Stimulated activated CD8-positive, alpha-beta memory T cell treated with anti-CD3 and anti-CD28 coated beads, Interleukin-15, amount 100 ng/mL, for 48 hours (primary cell): ENCODE measurements at places on chromosomes 11 and 22.

DNA sequence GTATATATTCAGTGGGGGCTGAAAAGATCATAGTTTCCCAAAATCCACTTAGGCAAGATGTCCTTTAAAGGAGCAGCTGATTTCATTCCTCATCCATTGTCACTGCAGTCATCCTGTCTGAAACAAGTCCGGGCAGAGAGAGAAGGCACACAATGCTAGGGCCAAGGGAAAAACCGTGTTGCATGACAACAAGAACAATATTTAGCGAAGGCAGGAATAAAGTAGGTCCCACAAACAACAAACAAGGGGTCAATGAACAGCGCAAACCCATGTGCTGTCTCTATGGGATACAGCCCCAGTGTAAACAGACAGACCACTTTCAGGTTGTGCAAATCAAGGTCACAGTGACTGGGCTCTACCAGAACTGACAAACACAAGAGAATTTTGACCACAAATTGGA, 9.0 kb downstream of the PAMR1 start:
- DNase-seq, result no peak

GRCh38 chr22:37090920-37091695, 18.4 kb downstream of the TMPRSS6 start:
- no peak for DNase-seq

GRCh38 chr22:46537225-46537945, at the start of gene CELSR1:
Gene CELSR1, minus strand, starts transcription at chr22:46537620. Its CDS starts 450 bp downstream, at chr22:46537170.
- no peak for DNase-seq

DNA sequence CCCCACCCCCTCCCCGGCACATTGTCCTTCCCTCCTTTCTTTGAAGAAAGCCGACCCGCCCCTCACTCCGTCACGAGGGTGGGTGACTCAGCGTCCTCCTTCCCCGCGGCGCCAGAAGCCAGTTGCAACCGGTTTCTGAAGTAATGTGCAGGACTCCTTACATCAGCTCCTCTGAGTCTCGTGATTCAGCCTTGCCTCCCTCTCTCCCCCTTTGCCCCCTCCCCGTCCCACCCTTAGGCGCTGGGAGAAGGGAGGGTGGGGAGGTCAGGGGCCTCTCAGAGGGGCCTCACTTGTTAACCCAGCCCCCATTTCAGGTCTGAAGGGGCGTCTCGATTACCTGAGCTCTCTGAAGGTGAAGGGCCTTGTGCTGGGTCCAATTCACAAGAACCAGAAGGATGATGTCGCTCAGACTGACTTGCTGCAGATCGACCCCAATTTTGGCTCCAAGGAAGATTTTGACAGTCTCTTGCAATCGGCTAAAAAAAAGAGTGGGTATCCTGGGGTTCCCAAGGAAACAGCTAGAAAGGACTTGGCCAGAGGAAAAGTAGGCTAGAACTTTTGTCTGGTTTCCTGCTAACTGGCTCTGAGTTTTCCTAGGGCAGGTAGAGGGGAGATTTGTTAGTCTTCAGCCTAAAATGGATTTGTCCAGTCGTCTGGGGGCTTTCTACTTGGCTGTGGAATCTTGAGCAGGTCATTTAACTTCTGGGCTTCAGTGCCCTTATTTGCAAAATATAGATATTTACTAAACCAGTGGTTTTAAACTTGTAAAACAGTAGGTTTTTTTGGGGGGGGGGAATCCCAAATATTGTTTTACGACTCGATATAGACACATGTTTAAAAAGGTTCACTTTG, 1.1 kb downstream of the SLC3A2 start:
- peak; percentile 90 for DNase-seq

- no peak for DNase-seq
Observed at GRCh38 chr11:44318369-44318768, 8.4 kb upstream of the ALX4 start.

- DNase-seq, result no peak
Observed at GRCh38 chr11:100174881-100175280, 512.2 kb upstream of the ARHGAP42 start.

DNA sequence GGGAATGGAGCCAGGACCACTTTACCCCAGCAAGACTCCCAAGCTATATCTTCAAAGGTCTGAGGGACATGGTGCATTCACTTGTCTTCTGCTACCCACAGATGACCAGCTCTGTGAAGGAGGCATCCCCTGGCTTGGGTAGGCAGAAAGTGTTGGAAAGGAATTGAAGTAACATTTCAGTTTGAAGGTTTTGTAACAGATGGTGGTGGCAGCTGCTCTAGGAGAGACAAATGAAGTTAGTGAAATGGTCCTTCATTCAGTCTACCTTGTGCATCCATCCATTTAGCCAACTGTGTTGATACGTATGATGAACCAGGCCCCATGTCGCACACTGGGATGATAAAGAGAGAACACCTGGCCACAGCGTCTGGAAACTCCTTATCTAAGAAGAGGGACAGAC, 140.5 kb downstream of the COMMD9 start:
- DNase-seq, result no peak

DNA sequence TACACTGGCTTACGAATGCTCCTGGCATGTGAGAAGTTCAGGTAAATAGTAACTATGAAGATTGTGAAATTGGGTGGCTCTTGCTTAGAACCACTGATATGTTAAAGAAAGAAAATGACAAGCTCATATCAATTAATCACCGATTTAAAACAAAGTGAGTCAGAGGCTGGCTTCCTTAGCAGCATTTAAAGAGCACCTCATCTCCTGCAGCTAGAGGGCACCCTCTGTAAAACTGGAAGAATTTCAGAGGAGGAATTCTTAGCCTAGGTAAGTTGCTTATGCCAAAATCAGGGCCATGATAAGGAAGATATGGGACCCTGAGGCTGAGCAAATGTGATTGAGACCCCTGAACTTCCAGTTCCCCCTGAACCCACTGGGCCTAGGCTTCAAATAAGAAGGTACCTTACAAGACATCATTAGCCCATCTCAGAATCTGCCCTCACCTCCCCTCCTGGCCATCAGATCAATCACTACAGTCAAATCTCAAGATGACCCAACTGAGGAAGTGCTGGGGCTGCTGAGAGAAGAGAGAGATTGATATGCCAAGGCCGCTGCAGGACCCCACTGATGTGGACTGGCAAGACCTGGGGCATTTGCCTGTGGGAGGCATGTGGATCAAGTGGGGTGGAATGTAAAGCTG, 8.6 kb upstream of the CD3E start:
- no peak for DNase-seq

DNA sequence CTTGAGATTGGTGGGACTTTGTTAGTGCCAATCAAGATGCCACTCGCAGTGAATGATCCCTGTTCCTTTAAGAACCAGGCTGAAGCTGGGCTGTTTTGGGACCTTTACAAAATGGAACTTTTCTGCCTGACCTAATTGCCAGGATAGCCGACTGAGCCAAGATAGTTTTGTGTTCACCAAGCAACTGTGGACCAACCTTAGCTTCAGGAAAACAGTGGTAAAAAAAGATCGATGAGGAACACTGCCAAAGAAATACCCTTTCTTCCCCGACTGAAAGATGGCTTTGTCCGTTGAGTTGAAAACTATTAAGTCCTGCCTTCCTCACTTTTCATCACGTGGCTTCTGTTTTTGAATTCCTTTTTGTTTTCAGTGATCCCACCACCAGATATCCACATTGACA, 157.9 kb upstream of the SORL1-AS1 start:
- no peak for DNase-seq

GRCh38 chr11:93128574-93128973, 69.2 kb downstream of the SLC36A4 start:
- no peak for DNase-seq

DNA sequence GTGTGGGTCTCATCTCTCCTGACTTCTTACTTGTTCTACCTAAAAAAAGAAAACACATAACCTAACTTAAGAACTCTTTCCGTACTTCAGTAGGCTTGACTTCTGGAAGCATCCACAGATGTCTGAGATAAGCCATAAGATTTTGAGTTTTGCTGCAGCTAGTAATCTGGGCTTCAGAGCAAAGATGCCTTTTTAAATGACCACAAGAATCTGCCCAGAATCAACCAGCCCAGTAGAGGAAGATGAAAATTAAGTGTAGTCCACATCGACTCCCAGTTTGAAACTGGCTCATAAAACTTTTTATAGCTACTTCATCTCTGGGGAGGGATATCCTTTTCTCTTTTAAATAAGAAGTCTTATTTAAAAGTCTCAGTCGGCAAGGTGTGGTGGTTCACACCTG, 10.7 kb downstream of the DENND5A start:
- DNase-seq, result no peak

DNA sequence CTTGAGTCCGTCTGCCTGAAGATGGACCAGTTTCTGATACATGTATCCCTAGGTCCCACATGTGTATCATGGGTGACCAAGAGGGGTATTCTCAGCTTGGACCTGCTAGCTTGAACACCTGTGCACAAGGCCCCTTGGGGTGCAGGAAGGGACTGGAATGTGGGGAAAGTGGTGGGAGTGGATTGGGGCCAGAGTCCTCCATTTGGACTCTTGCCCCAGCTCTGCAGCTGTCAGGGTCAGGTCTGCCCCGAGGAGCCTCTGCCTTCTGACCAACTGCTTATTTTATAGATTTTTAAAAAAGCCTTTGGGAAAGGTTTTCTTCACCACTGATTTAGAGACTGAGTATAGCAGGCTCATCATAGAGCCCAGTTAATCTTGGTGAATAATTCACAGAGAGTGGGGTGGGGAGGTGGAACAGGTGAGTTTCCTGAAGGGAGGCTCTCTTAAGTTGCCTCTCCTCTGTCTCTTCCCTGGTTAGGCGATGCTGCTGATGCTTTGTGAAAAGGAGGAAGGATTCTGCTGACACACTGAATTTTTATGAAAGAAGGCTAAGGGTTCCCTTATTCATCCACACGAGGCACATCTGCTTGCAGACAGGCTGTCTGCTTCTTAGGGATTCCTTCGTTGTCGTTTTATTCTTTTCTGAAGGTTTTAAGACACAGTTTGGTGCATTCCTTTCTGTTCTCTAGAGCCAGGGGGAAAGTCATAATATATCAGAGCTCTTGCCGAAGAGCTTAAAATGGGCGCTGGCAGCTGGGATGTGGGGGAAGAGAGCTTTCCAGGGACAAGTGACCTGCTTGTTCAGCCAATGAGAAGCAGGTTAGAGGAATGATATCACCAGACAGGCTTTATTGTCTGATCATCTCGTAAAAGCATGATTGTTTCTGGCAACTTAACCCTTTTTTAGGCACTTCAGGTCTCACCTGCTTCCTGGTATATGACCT, 19.9 kb downstream of the TRIM44 start:
- DNase-seq, result no peak

GRCh38 chr22:22753526-22754267, 109.3 kb downstream of the GGTLC2 start:
- DNase-seq, result peak; percentile 58

GRCh38 chr11:109914809-109915653, 178.2 kb upstream of the ZC3H12C start:
- no peak for DNase-seq

DNA sequence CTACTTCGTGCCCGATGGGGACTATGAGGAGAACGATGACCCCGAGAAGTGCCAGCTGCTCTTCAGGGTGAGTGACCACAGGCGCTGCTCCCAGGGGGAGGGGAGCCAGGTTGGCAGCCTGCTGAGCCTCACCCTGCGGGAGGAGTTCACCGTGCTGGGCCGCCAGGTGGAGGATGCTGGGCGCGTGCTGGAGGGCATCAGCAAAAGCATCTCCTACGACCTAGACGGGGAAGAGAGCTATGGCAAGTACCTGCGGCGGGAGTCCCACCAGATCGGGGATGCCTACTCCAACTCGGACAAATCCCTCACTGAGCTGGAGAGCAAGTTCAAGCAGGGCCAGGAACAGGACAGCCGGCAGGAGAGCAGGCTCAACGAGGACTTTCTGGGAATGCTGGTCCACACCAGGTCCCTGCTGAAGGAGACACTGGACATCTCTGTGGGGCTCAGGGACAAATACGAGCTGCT, 751 bp downstream of the FIBIN start:
- DNase-seq, result no peak

DNA sequence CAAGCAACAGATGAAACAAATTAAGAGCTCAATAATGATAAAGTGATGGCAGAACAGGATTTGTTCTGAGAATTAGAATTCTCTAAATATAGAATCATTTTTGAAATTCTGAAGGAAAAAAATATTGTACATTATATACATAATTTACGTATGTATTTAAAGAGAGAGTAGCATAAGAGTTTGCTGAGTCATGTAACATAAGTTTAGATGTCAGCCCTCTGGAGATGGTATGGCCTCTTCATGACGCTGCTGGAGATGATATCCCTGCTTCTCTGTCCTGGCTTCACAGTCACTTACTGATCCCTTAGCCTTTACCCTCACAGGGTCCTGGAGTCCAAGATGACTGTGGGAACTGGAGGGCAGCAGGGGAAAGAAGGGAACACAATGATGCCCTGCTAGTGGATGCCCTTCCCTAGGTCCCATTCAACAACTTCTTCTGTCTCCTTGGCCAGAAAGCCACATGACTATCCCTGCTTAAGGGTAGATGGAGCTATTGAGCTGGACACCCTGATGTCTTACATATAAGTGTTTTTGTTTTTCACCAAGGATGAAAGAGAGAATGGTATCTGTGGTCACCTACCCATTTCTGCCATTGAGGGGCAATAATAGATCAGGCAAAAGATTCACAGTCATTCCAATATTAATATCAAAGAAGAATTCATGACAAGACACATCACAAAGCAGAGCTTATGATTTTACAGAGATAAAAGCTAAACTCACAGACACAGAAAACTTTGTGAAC, 753.1 kb downstream of the TBC1D22A start:
- no peak for DNase-seq

GRCh38 chr11:119103793-119104192, 2.1 kb upstream of the DPAGT1 start:
- DNase-seq, result no peak

- DNase-seq, result no peak
Observed at GRCh38 chr11:25396847-25397246, 900.0 kb downstream of the LUZP2 start.

DNA sequence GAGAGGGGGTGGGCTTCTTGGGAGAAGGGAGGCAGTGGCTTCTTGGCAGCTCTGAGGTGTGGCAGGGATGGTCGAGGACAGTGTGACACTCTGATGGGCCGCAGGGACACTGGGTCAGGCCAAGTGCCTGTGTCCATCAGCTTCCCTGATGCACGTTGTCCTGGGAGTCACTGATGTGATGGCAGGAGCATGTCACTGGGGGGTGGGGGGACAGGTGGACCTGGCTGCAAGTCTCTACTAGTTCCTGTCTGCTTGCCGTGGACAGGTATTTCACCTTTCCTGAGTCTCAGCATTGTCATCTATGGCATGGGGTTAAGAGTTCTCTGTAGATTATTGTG, 592.9 kb downstream of the TBC1D22A start:
- no peak for DNase-seq
